Lung (tissue), 17 donors: ENCODE measurements at places on chromosomes 4 and X.

DNA sequence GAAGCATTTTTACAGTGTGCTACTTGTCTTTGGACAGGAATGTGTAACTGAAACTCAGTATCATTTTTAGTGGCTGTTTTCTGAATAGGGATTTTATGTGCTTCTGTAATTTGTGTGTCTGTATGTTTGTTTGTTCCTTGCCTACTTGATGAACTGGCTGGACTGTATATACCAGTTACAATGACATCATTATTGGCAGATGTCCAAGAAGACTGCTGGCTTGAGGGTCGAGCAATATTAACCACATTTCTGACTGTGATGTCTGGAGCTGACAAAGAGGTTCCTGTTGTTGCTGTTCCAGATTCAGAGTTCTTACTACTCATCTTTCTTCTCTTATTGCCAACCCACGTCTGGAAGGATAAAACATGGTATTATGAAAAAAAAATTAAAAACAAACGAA is 33.0 kb downstream of the HDX start:
- no peaks in the 10 kb centered on the region for H3K27me3 ChIP-seq
- DNase-seq = peak; percentile 28
- H3K36me3 ChIP-seq = no peaks in the 10 kb centered on the region
- no peak overlapping the region for H3K27ac ChIP-seq
- H3K4me1 ChIP-seq = no peaks in the 10 kb centered on the region

DNA sequence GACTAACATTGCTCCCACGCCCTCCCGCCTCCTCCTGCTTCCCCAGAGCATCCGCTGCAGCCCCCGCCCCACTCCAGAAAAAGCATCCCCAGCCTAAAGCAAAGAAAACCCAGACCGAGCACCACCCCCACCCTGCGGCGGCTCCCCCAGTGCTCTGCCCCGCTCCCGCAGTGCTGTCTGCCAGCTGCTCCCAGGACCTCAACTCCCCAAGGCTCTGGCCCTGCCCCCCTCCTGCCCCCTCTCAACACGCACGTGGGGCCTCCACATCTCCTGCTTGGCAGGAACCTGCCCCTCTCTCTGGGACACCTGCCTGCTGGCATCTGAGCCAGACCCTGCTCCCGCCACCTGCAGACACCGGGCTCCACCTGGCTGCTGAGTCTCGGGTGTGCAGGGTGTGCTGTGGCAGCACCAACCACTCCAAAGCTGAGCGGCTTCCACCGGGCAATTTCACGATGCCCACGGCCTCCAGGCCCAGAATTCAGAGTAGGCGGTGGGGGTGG is 79.4 kb downstream of the FAM53A start:
- H3K4me1 ChIP-seq = no peaks in the 10 kb centered on the region
- DNase-seq = no peak
- no peak overlapping the region for H3K4me3 ChIP-seq
- H3K27ac ChIP-seq = no peak overlapping the region
- H3K36me3 ChIP-seq = no peaks in the 10 kb centered on the region

DNA sequence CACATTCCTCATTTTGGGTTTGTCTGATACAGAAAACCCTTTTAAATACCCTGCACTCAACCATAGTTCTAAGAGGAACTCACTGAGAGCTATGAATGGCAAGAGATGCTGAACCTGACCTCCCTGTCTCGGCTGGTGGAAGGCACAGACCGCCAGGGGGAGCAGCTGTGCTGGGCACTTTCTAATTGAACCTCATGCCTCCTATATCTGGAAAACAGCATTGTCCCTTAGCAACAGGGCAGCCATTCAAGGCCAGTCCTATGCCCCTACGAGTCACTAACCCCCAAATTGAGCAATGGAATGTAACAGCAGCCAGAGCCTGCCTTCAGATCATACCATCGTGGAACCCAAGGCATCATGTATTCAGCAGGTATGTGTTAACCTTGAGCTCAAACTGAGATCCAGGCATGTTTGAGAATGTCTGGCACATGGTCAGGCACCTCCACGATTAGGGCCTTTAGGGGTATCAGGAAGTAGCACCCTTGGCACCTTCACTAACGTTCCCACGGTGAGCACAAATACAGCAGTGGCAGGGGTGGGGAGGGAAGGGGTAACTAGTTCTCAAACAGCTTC is 5.1 kb downstream of the USP27X start:
- H3K4me1 ChIP-seq = no peaks in the 10 kb centered on the region
- no peak overlapping the region for H3K4me3 ChIP-seq
- H3K27ac ChIP-seq = no peak overlapping the region
- no peaks in the 10 kb centered on the region for H3K36me3 ChIP-seq
- no peaks in the 10 kb centered on the region for H3K27me3 ChIP-seq

DNA sequence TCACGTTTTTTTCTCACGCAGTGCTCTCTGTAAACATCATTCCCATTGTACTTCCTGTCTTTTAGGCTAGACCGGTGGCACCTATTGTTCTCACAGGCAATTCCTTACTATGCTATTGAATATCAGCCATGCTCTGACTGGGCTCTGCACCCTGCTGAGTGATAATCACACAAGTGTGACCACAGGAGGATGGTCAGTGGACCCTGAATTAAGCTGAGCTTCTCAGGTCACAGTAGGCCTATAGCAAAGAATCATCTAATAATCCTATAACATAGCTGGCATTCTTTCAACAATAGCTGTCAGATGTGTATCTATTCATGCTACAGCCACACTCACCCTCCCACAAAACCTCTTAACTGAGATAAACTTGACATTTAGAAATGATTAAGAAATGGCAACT is 2399.8 kb upstream of the TENM3 start:
- no peak for DNase-seq
- H3K4me1 ChIP-seq = no peaks in the 10 kb centered on the region
- no peak overlapping the region for H3K27ac ChIP-seq

- H3K4me1 ChIP-seq = no peaks in the 10 kb centered on the region
- H3K27ac ChIP-seq = no peak overlapping the region
- no peak for DNase-seq
- no peaks in the 10 kb centered on the region for H3K36me3 ChIP-seq
- H3K27me3 ChIP-seq = no peaks in the 10 kb centered on the region
These were observed 47.5 kb upstream of the SCRG1 start for GRCh38 chr4:173446416-173446815.

GRCh38 chr4:25873632-25874129 is 10.9 kb upstream of the SEL1L3 start:
- H3K27me3 ChIP-seq = no peaks in the 10 kb centered on the region
- no peak overlapping the region for H3K4me3 ChIP-seq
- no peaks in the 10 kb centered on the region for H3K36me3 ChIP-seq
- H3K27ac ChIP-seq = no peak overlapping the region
- peaks cover 5% of the 10 kb centered on the region for H3K4me1 ChIP-seq
- no peak for DNase-seq

DNA sequence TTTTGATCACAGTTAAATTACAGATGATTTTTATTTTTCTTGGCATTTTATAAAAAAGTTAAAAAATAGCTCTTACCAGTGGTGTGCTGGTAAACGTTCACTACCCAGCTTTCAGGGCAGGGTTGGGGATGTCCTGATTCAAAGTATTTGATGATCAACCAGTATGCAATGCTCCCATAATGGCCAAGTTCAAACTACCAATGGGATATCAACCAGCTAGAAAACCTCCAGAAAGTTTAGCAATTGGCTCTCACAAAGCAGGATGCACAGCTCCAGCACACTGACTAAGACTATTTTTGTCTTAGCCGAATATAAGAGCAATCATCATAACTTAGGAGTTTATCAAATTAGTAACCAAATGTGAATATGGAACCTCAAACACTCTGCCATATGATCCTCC is 108.0 kb upstream of the PDE5A start:
- no peak overlapping the region for H3K4me3 ChIP-seq
- H3K27ac ChIP-seq = no peak overlapping the region
- no peaks in the 10 kb centered on the region for H3K36me3 ChIP-seq
- no peaks in the 10 kb centered on the region for H3K4me1 ChIP-seq

- no peaks in the 10 kb centered on the region for H3K36me3 ChIP-seq
- no peaks in the 10 kb centered on the region for H3K4me1 ChIP-seq
- no peaks in the 10 kb centered on the region for H3K27me3 ChIP-seq
- H3K4me3 ChIP-seq = no peak overlapping the region
- DNase-seq = no peak
These were observed 1678.2 kb downstream of the ARAP2 start for GRCh38 chr4:34566091-34566490.

DNA sequence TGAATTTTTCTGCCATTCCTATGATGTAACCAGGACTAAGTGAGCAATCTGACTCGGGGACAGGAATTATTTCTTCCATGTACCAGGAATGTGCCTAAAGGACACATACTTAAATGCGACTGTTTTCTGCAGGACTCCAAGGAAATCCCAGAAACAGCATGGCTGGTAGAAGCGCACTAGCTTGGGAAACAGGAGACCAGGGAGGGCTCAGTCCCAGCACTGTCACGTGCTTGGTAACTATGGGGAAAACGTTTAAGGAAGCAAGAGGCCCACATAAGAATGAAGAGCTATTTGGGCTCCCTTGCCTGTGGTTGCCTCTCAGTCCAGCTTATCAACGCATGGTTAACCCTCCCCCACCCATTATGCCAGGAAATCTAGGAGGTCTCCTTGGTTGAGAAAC is 19.6 kb downstream of the MPP1 start:
- no peaks in the 10 kb centered on the region for H3K27me3 ChIP-seq
- H3K36me3 ChIP-seq = peaks cover 1% of the 10 kb centered on the region
- no peak overlapping the region for H3K4me3 ChIP-seq
- no peak for DNase-seq

DNA sequence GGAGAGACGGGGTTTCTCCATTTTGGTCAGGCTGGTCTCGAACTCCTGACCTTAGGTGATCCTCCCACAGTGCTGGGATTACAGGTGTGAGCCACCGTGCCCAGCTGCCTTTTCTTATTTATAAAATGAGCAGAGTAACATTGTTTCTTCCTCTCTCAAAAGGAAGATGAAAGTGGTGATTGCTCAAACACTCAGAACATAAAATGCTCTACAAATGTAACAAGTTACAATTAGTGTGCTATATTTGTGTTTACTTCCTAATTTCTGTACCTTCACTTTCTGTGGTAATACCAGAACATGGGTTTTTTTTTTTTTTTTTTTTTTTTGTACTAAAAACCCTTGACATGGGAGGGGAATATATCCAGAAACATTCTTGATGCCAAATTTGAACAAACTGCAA is 197.9 kb downstream of the MGST2 start:
- peaks cover 16% of the 10 kb centered on the region for H3K4me1 ChIP-seq
- no peak for DNase-seq
- H3K4me3 ChIP-seq = no peak overlapping the region
- H3K36me3 ChIP-seq = no peaks in the 10 kb centered on the region

DNA sequence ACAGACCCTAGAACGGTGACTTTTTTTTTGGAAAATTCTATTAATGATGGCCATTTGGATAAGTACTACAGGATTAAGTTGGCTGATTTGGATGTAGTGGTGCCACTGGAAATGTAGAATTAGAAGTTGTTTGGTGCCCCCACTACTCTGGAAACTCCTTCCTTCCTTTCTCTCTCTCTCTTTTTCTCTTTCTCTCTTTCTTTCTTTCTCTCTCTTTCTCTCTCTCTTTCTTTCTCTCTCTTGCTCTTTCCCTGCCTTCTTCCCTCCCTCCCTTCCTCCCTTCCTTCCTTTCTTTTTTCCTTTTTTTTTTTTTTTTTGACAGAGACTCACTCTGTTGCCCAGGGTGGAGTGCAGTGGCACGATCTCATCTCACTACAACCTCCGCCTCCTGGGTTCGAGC is 2.7 kb downstream of the GAR1 start:
- H3K4me1 ChIP-seq = peaks cover 4% of the 10 kb centered on the region
- no peak overlapping the region for H3K27ac ChIP-seq
- no peak for DNase-seq
- no peak overlapping the region for H3K4me3 ChIP-seq

DNA sequence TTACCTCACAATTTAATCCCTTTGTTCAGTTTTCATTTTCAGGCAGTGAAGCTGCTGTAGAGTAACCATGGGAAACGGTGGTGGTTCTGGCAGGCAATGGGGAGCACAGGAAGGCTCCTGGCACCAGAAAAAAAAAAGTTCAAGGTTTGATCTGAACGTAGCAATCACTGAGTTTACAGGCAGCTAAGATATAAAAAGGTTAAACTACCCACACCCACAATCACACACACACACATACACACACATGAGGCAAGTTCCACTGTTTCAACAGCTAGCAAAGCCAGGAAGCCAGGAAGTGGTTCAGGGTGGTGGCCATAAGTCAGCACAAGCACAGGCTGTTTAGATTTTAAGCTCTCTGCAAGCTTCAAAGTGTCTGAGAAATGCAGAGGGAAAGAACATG is at the start of gene SULT1B1:
Gene SULT1B1, minus strand, starts transcription at position 166 of the 400 bp plus-strand sequence. CDS start 5,403 bp downstream, outside the sequence.
- peaks cover 2% of the 10 kb centered on the region for H3K4me1 ChIP-seq
- peak; percentile 66 for DNase-seq
- H3K27me3 ChIP-seq = no peaks in the 10 kb centered on the region

DNA sequence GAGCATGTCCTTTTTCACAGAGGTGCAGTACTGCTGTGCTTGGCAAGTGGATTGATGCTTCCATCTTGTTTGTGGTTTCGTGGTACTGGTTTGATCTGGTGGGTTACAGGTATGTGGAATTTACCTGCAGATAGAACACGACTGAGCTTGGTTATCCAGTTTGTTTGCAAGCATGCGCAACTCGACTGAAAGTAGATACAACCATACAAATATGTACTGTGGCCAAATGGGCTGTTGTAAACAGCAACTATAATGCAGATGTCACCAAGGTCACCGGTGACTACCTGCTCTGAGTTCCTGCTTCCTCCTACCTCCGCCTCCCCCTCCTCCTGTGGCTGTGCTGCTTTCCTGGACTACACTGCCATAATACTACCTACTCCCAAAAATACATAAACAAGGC is 12.4 kb downstream of the CWH43 start:
- H3K4me1 ChIP-seq = no peaks in the 10 kb centered on the region
- H3K27me3 ChIP-seq = no peaks in the 10 kb centered on the region
- no peak for DNase-seq
- H3K4me3 ChIP-seq = no peak overlapping the region
- no peak overlapping the region for H3K27ac ChIP-seq

DNA sequence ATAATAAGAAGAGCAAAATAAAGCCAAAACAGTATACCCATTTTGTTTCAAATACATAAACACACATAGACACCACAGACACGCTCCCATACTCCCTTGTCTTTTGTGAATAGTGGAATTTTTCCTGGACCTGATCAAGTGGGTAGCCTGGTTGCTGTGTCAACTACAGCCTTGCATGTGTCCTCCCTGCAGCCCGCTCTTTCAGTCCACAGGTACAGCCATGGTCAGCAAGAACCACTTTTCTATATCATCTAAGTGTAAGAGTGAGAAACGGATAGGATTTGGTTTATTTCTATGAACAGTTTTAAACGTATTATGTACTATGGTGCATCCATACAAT is 9.8 kb downstream of the PWWP3B start:
- no peak overlapping the region for H3K27ac ChIP-seq
- H3K4me1 ChIP-seq = no peaks in the 10 kb centered on the region
- no peak for DNase-seq
- no peak overlapping the region for H3K4me3 ChIP-seq
- peaks cover 6% of the 10 kb centered on the region for H3K27me3 ChIP-seq

GRCh38 chr4:167867191-167867590 is 225.1 kb upstream of the ANXA10 start:
- H3K27me3 ChIP-seq = no peaks in the 10 kb centered on the region
- H3K36me3 ChIP-seq = no peaks in the 10 kb centered on the region
- H3K27ac ChIP-seq = no peak overlapping the region
- DNase-seq = no peak
- no peaks in the 10 kb centered on the region for H3K4me1 ChIP-seq
